CD4-positive, CD25-positive, alpha-beta regulatory T cell (primary cell): ENCODE measurements at places on chromosomes 2 and 18.

GRCh38 chr2:235235977-235236767 lies 257.7 kb upstream of the AGAP1 start:
- H3K36me3 ChIP-seq: no peaks in the 10 kb centered on the region
- H3K27ac ChIP-seq: no peak overlapping the region
- H3K27me3 ChIP-seq: peaks cover 2% of the 10 kb centered on the region
- H3K4me3 ChIP-seq: no peak overlapping the region
- no peak for DNase-seq

DNA sequence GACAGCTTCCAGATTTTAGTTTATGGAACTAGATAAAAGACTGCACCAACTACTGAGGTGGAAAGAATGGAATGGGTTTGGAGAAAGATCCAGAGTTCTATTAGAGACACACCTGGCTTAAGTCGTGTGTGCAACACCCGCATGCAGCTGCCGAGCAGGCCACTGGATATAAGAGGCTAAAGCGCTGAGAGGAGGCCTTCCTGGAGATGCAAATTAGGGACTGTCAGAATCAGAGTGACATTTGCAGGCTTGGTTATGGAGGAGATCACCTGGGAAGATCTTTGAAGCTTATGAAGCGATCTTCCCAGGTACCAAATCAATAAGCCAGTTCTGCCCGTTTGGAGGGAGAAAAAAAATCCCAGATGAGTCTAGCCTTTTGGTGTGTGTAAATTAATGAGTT lies 30.4 kb upstream of the KLHL29 start:
- H3K27me3 ChIP-seq: no peaks in the 10 kb centered on the region
- no peaks in the 10 kb centered on the region for H3K4me1 ChIP-seq
- DNase-seq: no peak
- no peaks in the 10 kb centered on the region for H3K36me3 ChIP-seq

- no peaks in the 10 kb centered on the region for H3K27me3 ChIP-seq
- H3K27ac ChIP-seq: no peak overlapping the region
- DNase-seq: no peak
- no peaks in the 10 kb centered on the region for H3K36me3 ChIP-seq
- H3K4me3 ChIP-seq: no peak overlapping the region
- H3K4me1 ChIP-seq: no peaks in the 10 kb centered on the region
These were observed 420.7 kb downstream of the ERBB4 start for GRCh38 chr2:212117926-212118325.

DNA sequence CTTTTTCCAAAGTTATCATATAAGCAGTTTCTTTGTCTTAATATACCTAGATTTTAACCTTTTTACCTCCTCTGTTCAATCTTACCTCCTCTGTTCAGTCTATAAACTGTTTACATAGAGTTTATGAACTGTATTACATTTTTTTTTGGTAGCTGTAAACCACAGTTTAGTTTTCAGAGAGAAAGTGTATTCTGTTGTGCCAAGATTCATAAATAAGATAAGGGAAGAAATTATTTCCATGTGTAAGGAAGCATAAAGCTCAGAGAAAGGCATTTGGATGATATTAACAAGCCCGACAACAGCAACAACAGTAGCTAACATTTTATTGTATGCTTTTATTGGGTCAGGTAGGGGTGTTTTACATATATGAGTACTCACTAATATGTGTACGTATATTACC lies 71.2 kb downstream of the ACVR2A start:
- no peaks in the 10 kb centered on the region for H3K4me1 ChIP-seq
- no peaks in the 10 kb centered on the region for H3K27me3 ChIP-seq
- H3K36me3 ChIP-seq: no peaks in the 10 kb centered on the region

GRCh38 chr18:10530002-10530401 lies 4.2 kb downstream of the NAPG start:
- H3K4me3 ChIP-seq: no peak overlapping the region
- peaks cover 35% of the 10 kb centered on the region for H3K4me1 ChIP-seq
- no peaks in the 10 kb centered on the region for H3K27me3 ChIP-seq
- H3K36me3 ChIP-seq: no peaks in the 10 kb centered on the region
- H3K27ac ChIP-seq: no peak overlapping the region

DNA sequence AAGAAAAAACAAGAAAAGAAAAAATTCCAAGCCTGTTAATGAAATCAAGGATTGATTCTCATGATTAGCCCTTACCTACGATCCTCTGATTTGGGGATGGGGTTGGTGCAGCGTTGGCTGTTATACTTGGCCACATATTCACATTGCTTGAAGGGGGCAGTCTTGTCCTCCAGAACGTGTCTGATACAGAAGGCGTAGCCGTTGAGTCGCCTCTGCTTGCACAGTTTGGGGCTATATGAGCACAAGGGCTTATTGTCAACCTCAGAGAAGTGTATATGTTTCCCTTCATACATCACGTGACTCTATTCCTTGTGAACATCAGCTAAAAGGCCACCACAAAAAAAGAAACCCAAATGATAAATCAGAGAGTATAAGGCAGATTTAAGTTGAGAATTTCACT lies 23.2 kb downstream of the INO80D start:
- no peaks in the 10 kb centered on the region for H3K4me1 ChIP-seq
- H3K27ac ChIP-seq: no peak overlapping the region
- H3K4me3 ChIP-seq: no peak overlapping the region
- H3K36me3 ChIP-seq: peaks cover 31% of the 10 kb centered on the region
- DNase-seq: no peak

DNA sequence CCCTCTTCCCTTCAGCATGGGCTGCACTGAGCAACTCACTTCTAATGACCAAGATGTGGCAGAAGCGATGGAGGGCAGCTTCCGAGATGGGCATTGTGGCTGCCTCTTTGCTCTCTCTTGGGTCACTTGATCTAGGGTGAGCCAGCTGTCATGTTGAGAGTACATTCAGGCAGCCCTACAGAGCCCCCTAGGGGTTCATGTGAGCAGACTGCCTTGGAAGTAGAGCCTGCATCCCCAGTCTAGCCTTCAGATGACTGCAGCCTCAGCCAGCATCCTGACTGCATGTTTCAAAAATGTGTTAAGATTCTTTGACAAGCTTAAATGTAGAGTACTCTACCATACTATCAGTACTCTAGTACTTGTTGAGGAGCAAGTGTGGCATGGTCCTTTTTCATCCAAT lies 143.9 kb downstream of the NCK2 start:
- H3K4me1 ChIP-seq: peaks cover 45% of the 10 kb centered on the region
- peaks cover 51% of the 10 kb centered on the region for H3K36me3 ChIP-seq
- H3K27ac ChIP-seq: peak overlapping the region; percentile 38
- no peaks in the 10 kb centered on the region for H3K27me3 ChIP-seq
- no peak for DNase-seq
- no peak overlapping the region for H3K4me3 ChIP-seq

DNA sequence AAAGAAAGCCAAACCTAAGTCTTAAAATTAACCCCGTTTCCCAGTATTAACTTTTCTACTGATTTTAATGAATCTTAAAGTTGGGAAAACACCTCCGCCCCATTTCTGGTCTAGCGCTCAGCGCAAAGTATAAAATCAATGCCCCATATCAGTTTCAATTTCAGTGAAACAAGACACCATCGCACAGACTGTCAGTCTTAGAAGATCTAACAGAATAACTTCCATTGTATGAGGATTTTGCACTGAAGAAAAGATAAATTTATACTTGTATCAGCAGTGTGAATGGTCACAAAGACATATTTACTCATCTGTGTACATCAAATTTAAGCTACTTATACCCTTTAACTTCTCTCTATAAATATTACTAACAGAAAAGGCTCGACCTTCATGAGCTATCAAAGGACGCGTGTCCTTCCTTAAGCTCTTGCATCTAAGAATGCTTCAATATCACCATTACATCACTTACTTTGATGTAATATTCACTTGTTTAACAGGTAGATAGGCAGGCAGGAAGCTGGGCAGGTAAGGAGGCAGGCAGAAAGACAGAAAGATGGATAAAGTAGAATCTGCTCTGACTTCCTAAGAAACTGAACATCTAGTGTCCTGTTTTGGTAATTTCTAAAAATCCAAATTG lies 183.0 kb downstream of the TCF4 start:
- H3K27me3 ChIP-seq: no peaks in the 10 kb centered on the region
- no peak overlapping the region for H3K27ac ChIP-seq
- H3K4me1 ChIP-seq: no peaks in the 10 kb centered on the region
- no peaks in the 10 kb centered on the region for H3K36me3 ChIP-seq
- no peak for DNase-seq
- H3K4me3 ChIP-seq: no peak overlapping the region

- H3K4me1 ChIP-seq: peaks cover 8% of the 10 kb centered on the region
- no peak overlapping the region for H3K27ac ChIP-seq
- H3K4me3 ChIP-seq: no peak overlapping the region
- DNase-seq: no peak
- H3K27me3 ChIP-seq: no peaks in the 10 kb centered on the region
These were observed 216.6 kb downstream of the RTP5 start for GRCh38 chr2:242085941-242086621.

GRCh38 chr2:96815326-96816126 lies 542 bp upstream of the CNNM3 start:
- H3K27ac ChIP-seq: peak overlapping the region; percentile 69
- peak; percentile 62 for DNase-seq

DNA sequence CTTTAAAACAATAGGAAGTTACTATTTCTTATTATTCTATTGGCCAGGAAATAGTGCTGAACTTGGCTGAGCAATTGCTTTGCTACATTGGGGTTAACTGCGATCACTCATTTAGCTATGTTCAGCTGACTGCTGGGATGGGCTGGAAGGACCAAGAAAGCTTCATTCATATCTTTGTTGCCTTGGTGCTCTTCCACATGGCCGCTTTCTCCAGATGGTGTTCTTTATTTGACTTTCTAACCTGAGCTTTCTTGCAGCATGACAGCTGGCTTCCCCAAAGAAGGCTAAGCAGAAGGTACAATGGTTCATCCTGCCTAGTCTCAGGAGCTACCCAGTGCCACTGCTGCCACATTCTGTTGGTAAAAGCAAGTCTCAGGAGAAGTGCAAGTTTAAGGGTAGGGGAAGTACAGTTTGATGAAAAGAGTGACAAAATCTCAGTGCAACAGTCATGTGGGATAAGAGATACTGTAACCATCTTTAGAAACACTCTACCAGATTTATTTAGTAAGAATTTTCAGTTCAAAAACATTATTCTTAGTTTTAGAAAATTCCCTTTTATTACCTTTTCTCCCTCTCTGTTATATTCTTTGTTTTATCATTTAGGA lies 180.6 kb upstream of the RBMS1 start:
- no peaks in the 10 kb centered on the region for H3K36me3 ChIP-seq
- no peaks in the 10 kb centered on the region for H3K4me1 ChIP-seq
- peaks cover 3% of the 10 kb centered on the region for H3K27me3 ChIP-seq
- DNase-seq: no peak

DNA sequence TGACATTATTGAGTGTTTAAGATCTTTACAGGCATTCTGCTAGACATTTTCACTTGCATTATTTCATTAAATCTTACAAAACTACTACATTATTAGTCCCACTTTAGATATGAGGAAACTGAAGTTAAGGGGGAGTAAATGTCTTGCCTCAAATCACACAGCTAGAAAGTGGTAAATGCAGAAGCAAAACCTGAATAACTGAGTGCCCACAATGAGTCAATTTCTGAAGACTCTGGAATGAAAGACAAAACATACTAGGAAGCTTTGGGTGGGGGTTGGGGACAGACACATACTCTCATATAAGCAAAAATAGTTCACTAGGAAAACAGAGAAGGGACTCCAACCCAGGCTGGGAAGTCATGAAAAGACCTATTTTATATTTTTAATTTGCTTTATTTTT lies 214.4 kb upstream of the LRATD1 start:
- DNase-seq: no peak
- no peak overlapping the region for H3K27ac ChIP-seq
- H3K36me3 ChIP-seq: no peaks in the 10 kb centered on the region
- H3K27me3 ChIP-seq: no peaks in the 10 kb centered on the region

- H3K4me3 ChIP-seq: no peak overlapping the region
- no peaks in the 10 kb centered on the region for H3K27me3 ChIP-seq
- H3K4me1 ChIP-seq: no peaks in the 10 kb centered on the region
- no peaks in the 10 kb centered on the region for H3K36me3 ChIP-seq
These were observed 5.3 kb downstream of the PROM2 start for GRCh38 chr2:95279435-95280035.

DNA sequence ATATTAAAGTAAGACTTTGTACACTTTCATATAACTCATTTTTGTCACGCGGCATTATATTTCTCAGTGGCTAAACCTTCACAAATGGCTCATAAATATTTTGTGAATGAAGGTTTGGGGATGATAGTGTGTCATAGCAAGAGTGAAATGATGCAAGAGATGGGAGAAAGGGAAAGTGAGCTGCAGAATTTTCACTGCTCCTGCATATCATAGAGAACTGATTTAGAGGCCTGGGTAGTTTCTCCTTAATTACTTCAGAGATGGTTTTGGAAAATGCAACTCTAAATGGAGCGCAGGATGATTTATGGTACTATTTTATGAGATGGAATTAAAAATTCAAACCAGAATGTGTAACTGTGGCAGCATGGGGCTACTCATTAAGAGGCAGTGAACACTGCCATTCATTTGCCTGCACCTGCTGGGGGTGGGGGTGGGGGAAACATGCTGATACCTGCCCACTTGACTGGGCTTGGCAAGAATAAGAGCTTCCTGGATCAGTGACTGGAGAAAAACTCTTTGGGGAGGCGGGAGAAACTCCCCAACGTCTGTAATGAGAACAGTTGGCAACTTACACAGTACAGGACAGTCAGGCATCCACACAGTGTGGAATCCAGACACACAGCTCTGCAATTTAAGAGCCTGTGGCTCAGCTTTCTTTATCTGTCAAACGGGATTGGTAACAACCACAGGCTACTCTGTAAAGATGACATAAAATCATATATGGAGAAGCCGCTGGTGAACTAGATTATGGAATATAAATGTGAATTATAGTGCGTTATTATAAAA lies 941.9 kb downstream of the SLC4A3 start:
- DNase-seq: no peak
- no peak overlapping the region for H3K4me3 ChIP-seq

GRCh38 chr2:23546913-23547312 lies 161.9 kb downstream of the KLHL29 start:
- DNase-seq: no peak
- no peaks in the 10 kb centered on the region for H3K4me1 ChIP-seq
- H3K4me3 ChIP-seq: no peak overlapping the region

- H3K27ac ChIP-seq: no peak overlapping the region
- peaks cover 6% of the 10 kb centered on the region for H3K27me3 ChIP-seq
- no peaks in the 10 kb centered on the region for H3K36me3 ChIP-seq
These were observed 41.6 kb downstream of the LYPD6B start for GRCh38 chr2:149080099-149080498.

- H3K27me3 ChIP-seq: no peaks in the 10 kb centered on the region
- no peaks in the 10 kb centered on the region for H3K36me3 ChIP-seq
- peak overlapping the region; percentile 73 for H3K27ac ChIP-seq
- peaks cover 24% of the 10 kb centered on the region for H3K4me1 ChIP-seq
- peak; percentile 85 for DNase-seq
- H3K4me3 ChIP-seq: peak overlapping the region; percentile 69
These were observed 19.6 kb upstream of the NDUFV2 start for GRCh38 chr18:9082711-9083510.

GRCh38 chr18:23263551-23264235 lies 128.4 kb downstream of the CABLES1 start:
- no peak for DNase-seq
- H3K27me3 ChIP-seq: no peaks in the 10 kb centered on the region
- H3K4me3 ChIP-seq: no peak overlapping the region
- H3K4me1 ChIP-seq: peaks cover 18% of the 10 kb centered on the region
